ENCODE measurements at places on chromosomes 6 and 20.

DNA sequence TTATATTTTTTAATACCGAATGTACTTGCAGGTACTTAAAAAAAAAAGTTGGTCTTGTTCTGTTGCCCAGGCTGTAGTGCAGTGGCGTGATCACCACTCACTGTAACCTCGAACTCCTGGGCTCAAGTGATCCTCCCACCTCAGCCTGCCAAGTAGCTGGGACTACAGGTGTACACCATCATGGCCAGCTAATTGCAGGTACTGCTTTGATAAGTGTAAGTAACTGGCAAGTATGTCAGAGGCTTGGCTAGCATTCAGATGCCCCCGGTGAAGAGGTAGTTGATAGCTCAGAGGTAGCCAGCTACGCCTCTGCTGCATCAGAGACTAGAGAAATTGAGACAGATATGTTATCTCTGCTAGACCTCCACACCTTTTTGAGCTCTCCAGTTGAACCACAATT lies 40.5 kb downstream of the BTBD9 start:
- H3K27ac ChIP-seq: no peak overlapping the region
- DNase-seq: no peak
- H3K27me3 ChIP-seq: no peaks in the 10 kb centered on the region
- H3K4me3 ChIP-seq: no peak overlapping the region

GRCh38 chr6:148848915-148849314 lies 102.1 kb downstream of the UST start:
- no peak overlapping the region for H3K4me3 ChIP-seq
- no peaks in the 10 kb centered on the region for H3K36me3 ChIP-seq
- H3K27ac ChIP-seq: no peak overlapping the region
- no peaks in the 10 kb centered on the region for H3K27me3 ChIP-seq

- H3K4me3 ChIP-seq: no peak overlapping the region
- no peak for DNase-seq
- H3K27ac ChIP-seq: no peak overlapping the region
- H3K36me3 ChIP-seq: no peaks in the 10 kb centered on the region
- peaks cover 11% of the 10 kb centered on the region for H3K4me1 ChIP-seq
Measured at GRCh38 chr20:4083098-4083865, 67.9 kb upstream of the RNF24 start.

- H3K4me3 ChIP-seq: peak overlapping the region; percentile 31
- no peaks in the 10 kb centered on the region for H3K27me3 ChIP-seq
- H3K4me1 ChIP-seq: peaks cover 80% of the 10 kb centered on the region
- no peaks in the 10 kb centered on the region for H3K36me3 ChIP-seq
- peak; percentile 45 for DNase-seq
- H3K27ac ChIP-seq: peak overlapping the region; percentile 91
Measured at GRCh38 chr6:158853072-158853879, 34.1 kb upstream of the EZR start.

- DNase-seq: no peak
- H3K27ac ChIP-seq: no peak overlapping the region
- no peaks in the 10 kb centered on the region for H3K27me3 ChIP-seq
- no peak overlapping the region for H3K4me3 ChIP-seq
- H3K36me3 ChIP-seq: no peaks in the 10 kb centered on the region
Measured at GRCh38 chr6:113599444-113599843, 257.7 kb upstream of the MARCKS start.

- H3K36me3 ChIP-seq: no peaks in the 10 kb centered on the region
- no peaks in the 10 kb centered on the region for H3K4me1 ChIP-seq
- H3K4me3 ChIP-seq: no peak overlapping the region
- no peak for DNase-seq
- H3K27me3 ChIP-seq: no peaks in the 10 kb centered on the region
Measured at GRCh38 chr20:52593654-52594053, 378.5 kb upstream of the TSHZ2 start.

- H3K27me3 ChIP-seq: no peaks in the 10 kb centered on the region
- H3K4me1 ChIP-seq: no peaks in the 10 kb centered on the region
- DNase-seq: no peak
- H3K27ac ChIP-seq: no peak overlapping the region
- H3K36me3 ChIP-seq: no peaks in the 10 kb centered on the region
- H3K4me3 ChIP-seq: no peak overlapping the region
Measured at GRCh38 chr6:130027948-130028347, 9.6 kb downstream of the L3MBTL3 start.

- H3K27ac ChIP-seq: peak within 1 kb of the TSS; percentile 79
- no peaks in the 10 kb centered on the region for H3K27me3 ChIP-seq
- H3K36me3 ChIP-seq: no peaks in the 10 kb centered on the region
Measured at GRCh38 chr6:148746363-148747144, at the start of gene UST. UST (plus strand) TSS chr6:148747030; CDS start chr6:148747431, 401 bp downstream.

DNA sequence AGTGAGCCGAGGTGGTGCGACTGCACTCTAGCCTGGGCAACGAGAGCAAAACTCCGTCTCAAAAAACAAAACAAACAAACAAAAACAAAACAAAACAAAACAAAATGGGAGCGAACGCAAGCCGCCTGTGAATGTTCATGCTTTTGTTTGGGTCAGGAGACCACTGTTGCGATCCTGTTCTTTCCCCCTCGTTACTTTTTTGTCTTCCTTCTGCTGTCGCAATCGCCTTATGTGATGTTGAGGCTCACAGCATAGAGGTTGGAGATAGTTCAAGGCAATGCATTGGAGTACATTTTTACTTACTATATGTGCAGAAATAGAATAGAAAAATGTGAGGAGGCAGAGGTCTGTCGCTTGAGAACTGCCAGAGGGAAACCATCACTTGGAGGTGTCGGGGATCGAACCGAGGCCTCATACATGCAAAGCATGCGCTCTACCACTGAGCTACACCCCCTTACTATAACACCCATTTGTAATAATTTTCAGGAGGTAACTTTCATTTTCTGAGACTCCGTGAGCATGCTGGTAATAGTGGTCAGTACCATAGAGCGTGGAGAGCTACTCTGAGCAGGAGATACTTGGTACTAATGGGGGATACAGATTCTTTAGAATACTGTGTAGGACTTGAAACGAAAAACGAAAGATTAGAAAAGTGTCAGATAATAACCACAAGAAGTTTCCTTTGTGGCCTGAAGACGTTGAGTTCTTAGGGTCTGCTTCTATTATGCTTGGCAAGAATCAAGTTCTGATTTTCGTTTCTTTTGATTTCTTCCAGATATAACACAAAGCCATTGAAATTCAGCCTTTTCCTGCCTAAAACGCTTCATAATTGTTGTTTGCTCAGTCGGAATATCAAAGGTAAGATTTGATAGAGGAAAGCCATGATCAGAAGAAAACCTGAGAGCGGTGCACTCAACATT lies 121.1 kb downstream of the TRIM27 start:
- H3K27ac ChIP-seq: no peak overlapping the region
- no peak overlapping the region for H3K4me3 ChIP-seq
- no peak for DNase-seq
- no peaks in the 10 kb centered on the region for H3K4me1 ChIP-seq

DNA sequence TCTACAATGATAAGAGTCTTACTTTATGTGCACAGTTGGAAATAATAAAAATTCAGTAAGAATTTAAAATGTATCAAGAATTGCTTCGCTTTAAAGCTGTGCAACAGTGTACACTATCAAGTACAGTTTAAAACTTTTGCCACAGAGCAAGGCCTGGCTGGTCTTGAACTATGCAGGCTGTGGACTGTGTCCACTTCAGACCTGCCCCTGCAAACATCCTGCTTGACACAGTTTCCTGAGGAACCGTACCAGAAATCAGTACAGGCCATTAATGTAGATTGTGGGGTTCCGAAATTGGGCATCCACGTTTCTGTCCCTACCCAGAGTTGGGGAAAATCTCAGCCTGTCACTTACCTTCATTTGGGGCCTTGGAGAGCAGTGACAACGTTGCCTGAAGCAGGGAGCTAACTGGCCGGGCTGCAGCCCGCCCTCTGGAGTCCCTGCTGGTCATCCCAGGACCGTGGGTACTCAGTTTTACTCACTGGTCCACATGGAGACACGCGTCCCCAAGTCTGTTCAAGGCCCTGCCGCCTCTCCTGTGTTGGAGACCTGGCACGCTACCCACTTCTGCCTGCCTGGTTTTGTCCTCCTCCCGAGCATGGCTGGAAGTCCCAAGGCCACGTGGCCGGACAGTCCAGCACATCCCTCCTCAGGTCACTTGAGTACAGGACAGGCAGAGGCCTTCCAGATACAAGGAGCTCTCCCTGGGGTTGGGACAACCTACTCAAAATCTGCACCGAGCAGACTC lies 8.4 kb downstream of the NINL start:
- DNase-seq: no peak
- H3K36me3 ChIP-seq: no peaks in the 10 kb centered on the region
- no peaks in the 10 kb centered on the region for H3K4me1 ChIP-seq
- H3K27ac ChIP-seq: no peak overlapping the region
- no peak overlapping the region for H3K4me3 ChIP-seq

- no peaks in the 10 kb centered on the region for H3K4me1 ChIP-seq
- H3K27me3 ChIP-seq: no peaks in the 10 kb centered on the region
Measured at GRCh38 chr20:58017231-58017969, 211.1 kb downstream of the ANKRD60 start.

DNA sequence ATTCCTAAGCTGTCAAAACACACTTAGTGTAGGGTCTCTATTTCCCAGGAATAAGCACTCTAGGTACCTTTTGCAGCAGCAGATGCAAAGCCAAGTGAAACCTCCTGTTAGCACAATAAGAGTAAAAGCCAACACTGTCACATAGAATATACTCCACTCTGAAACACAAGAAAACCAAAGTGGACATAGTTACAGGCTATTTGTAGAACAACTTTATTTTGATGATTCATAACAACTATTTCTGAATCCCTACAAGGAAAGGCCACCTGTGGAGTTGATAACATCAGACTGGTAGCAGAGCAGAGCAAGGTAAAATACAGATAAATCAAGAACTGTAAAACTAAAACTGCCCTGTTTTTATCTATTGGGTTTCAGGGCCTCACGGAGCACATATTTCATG lies 59.7 kb downstream of the ALDH5A1 start:
- H3K4me1 ChIP-seq: no peaks in the 10 kb centered on the region
- H3K4me3 ChIP-seq: no peak overlapping the region
- no peak overlapping the region for H3K27ac ChIP-seq

DNA sequence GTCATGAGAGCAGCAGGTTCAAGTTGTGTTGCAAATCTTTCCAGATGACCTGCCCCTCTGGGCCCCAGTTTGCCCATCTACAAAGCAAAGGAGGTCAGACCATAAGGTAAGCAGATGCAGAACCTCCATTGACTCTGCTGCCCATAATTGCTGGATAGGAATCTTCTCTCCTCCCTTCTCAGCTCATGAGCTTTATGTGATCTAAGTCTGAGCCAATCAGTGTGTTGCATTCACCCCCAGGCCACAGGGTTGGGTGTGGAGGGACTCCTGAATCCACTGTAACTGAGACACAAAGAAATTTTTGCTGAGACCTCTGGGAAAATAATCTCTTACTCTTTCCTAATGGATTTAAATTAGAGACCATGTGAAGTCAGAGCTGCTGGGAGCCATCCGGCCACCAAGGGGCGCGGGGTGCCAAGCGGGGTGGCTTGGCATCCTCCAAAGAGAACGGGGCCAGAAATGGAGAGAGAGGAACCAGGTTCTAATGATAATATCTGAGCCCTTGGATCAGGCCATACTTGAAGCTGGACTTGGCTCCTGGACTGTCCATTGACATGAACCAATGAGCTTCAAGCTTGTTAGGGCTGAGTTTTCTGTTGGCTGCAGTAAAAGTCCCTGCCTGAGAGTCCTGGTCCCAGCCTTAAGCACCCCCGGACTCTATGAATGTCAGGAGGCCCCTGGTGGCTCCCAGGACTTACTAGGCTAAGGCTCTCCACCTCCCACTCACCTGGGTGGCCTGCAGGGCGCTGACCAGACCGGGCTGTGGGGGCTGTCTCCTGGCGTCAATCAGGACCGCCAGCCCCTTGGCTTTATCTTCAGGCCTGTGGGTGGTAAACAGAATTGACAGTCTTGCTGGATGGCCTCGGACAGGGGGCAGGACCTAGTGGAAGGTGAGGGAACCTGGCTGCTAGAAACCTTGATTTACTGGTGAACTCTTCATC lies 32.8 kb downstream of the KIAA1755 start:
- H3K27ac ChIP-seq: no peak overlapping the region
- no peaks in the 10 kb centered on the region for H3K27me3 ChIP-seq
- DNase-seq: no peak
- peaks cover 10% of the 10 kb centered on the region for H3K4me1 ChIP-seq
- H3K36me3 ChIP-seq: no peaks in the 10 kb centered on the region
- no peak overlapping the region for H3K4me3 ChIP-seq

- DNase-seq: no peak
- H3K36me3 ChIP-seq: no peaks in the 10 kb centered on the region
- H3K4me3 ChIP-seq: peak overlapping the region; percentile 28
- no peak overlapping the region for H3K27ac ChIP-seq
Measured at GRCh38 chr6:104940893-104941728, 15.8 kb upstream of the LIN28B start.

GRCh38 chr20:53220482-53221307 lies 248.5 kb downstream of the TSHZ2 start:
- H3K27me3 ChIP-seq: no peaks in the 10 kb centered on the region
- no peaks in the 10 kb centered on the region for H3K36me3 ChIP-seq
- H3K4me3 ChIP-seq: no peak overlapping the region
- DNase-seq: no peak

GRCh38 chr6:95581073-95581472 lies 3.7 kb downstream of the MANEA start:
- H3K27ac ChIP-seq: no peak overlapping the region
- H3K4me1 ChIP-seq: no peaks in the 10 kb centered on the region
- no peaks in the 10 kb centered on the region for H3K36me3 ChIP-seq
- no peak for DNase-seq
- no peak overlapping the region for H3K4me3 ChIP-seq

- DNase-seq: no peak
- H3K27ac ChIP-seq: no peak overlapping the region
Measured at GRCh38 chr20:19828232-19828631, 70.2 kb downstream of the RIN2 start.

DNA sequence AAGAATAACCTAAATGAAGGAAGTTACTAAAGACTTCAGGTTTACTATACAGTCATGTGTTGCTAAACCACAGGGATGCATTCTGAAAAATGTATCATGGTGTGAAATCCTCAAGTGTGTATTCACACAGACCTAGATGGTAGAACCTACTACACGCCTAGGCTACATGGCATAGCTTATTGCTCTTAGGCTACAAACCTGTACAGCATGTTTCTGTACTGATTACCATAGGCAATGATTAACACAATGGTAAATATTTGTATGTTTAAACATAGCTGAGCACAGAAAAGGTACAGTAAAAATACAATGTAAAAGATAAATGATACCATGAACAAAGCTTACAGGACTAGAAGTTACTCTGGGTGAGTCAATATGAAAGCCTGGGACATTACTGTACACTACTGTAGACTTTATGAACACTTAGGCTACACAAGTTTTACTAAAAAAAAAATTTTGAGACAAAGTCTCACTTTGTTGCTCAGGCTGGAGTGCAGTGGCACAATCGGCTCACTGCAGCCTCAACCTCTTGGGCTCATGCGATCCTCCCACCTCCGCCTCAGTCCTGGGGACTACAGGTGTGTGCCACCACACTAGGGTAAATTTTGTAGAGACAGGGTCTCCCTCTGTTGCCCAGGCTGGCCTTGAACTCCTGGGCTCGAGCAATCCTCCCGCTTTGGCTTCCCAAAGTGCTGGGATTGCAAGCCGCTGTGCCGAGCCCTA lies 36.0 kb downstream of the ADNP start:
- H3K27me3 ChIP-seq: no peaks in the 10 kb centered on the region
- H3K36me3 ChIP-seq: peaks cover 99% of the 10 kb centered on the region
- no peak for DNase-seq
- H3K4me1 ChIP-seq: no peaks in the 10 kb centered on the region
- no peak overlapping the region for H3K4me3 ChIP-seq
